ENCODE measurements at places on chromosomes 4 and X.
A peak's percentile ranks its signal among the peaks of the same experiment; 100 is the strongest.

DNA sequence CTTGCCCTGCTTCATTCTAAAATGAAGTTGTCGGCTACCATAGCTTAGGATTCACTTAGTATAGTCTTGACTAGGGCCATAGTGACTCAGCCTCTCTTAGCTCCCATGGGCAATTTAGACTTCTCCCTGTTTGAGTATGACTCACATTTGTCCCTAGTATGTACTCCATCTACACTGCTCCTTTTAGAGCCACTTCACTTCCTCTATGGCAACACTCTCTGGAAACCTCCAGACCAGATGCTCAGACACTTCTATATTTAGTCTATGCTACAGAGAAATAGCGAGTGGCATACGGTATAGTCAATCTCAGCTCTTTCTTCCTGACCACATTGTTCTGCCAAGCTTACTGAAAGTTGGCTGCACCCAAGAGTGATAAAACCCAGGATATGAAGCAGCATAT is 11.2 kb downstream of the MEPE start:
- peaks cover 21% of the 10 kb centered on the region for H3K27me3 ChIP-seq
- H3K36me3 ChIP-seq: no peaks in the 10 kb centered on the region
- DNase-seq: no peak
- no peak overlapping the region for H3K4me3 ChIP-seq
- H3K27ac ChIP-seq: no peak overlapping the region

- no peak overlapping the region for H3K27ac ChIP-seq
- no peaks in the 10 kb centered on the region for H3K36me3 ChIP-seq
- no peaks in the 10 kb centered on the region for H3K27me3 ChIP-seq
- no peak overlapping the region for H3K4me3 ChIP-seq
- DNase-seq: no peak
Observed at GRCh38 chr4:189613207-189613606, 327.5 kb upstream of the FRG1 start.

GRCh38 chrX:47611489-47611888 is 8.2 kb downstream of the SYN1 start:
- H3K4me3 ChIP-seq: no peak overlapping the region
- no peaks in the 10 kb centered on the region for H3K4me1 ChIP-seq
- DNase-seq: no peak
- peaks cover 5% of the 10 kb centered on the region for H3K27me3 ChIP-seq
- no peaks in the 10 kb centered on the region for H3K36me3 ChIP-seq

DNA sequence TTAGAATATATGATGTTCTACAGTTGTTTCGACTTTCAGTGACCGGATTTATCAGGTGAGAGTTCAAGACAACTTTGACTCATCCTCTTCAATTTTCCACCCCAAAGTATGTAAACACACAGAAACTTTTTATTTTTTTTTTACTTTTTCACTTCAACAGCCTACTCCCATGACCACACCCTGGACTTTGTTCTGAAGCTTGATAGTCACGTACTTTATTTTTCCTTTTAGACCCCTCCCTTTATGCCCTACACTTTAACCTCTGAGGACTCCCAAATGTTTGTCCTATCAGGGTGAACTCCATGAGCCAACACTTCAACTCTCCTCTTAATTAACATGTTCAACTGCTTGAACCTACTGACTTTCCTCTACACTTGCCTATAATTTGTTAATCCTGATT is 2.5 kb upstream of the DDX60 start:
- no peaks in the 10 kb centered on the region for H3K27me3 ChIP-seq

DNA sequence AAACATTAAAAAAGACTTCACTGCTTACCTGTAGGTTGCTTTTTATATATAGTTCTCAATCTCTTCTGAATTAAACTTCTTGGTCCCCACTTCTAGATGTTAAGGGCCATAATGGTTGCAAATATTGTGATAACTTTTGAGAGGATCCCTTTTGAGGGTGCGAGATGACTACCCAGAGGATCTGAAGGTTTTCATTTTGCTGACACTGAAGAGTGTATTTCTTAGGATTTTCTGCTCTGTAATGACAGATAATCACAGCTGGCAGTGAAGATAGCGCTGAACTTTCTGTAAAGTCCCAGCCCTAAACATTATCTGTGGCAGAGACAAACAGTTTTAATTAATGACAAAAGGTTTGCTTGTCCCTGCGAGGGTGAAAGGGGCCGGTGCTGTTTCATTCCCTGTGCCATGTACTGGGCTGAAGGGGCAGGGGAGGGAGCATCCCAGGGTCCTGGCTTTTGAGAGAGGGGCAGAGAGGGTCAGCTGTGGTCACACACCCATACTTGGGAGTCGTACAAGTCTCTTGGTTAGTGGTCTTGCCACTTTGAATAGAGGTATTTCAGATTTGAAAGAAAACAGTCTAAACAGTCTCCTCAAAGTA is 22.2 kb downstream of the CLCN4 start:
- no peak overlapping the region for H3K4me3 ChIP-seq
- H3K36me3 ChIP-seq: peaks cover 13% of the 10 kb centered on the region
- H3K4me1 ChIP-seq: peaks cover 13% of the 10 kb centered on the region
- no peaks in the 10 kb centered on the region for H3K27me3 ChIP-seq
- H3K27ac ChIP-seq: no peak overlapping the region

DNA sequence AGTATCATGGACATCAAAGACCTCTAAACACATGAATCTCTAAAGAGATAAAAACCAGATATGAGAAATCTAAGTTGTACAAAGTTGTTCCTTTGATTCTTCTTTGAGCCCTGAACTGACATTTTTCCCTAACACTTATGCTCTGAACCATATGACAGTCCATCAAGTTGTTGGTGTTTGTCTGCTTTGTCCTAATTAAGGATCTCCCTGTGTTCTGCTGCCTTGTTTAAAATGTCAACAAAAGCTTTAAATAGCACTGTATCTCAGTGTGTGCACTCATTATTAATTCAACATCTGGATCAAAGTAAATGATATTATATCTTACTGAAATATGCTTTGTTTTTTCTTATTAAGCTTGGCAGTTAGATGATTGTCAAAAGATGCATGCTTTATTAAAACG is 321.8 kb downstream of the MAPK10 start:
- H3K27me3 ChIP-seq: peaks cover 10% of the 10 kb centered on the region
- H3K4me3 ChIP-seq: no peak overlapping the region
- no peak overlapping the region for H3K27ac ChIP-seq
- H3K36me3 ChIP-seq: no peaks in the 10 kb centered on the region

DNA sequence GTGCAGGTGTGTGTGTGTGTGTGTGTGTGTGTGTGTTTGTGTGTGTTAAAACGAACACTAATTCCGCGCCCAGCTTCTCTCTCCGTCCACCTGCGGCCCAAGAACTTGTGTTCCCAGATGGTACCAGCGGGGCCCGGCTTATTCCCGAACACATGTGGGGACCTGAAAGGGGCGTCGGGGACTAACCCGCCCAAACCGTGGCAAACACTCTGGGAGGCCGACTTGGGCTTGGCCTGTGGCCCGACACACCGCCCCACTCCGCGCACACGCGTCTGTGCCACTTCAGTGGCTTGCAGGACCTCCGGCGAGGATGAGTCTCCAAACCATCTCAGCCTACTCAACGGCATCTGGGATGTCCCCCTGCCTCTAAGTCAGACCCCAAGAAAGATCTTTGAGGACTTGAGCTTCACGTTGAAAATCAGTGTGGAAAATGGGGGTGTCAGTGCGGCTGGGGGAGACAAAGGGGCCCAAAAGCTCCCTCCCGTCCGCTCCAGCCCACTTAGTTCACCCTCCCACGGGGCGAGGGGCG is 790 bp upstream of the HHIP start:
- peak; percentile 15 for DNase-seq
- H3K4me3 ChIP-seq: peak overlapping the region; percentile 61
- H3K27me3 ChIP-seq: peaks cover 29% of the 10 kb centered on the region
- H3K4me1 ChIP-seq: peaks cover 29% of the 10 kb centered on the region
- peak overlapping the region; percentile 46 for H3K27ac ChIP-seq
- H3K36me3 ChIP-seq: no peaks in the 10 kb centered on the region

GRCh38 chrX:149527705-149528104 is 13.1 kb upstream of the EOLA1 start:
- peak overlapping the region; percentile 70 for H3K27ac ChIP-seq
- H3K4me1 ChIP-seq: peaks cover 22% of the 10 kb centered on the region
- H3K4me3 ChIP-seq: no peak overlapping the region
- no peak for DNase-seq
- H3K36me3 ChIP-seq: peaks cover 2% of the 10 kb centered on the region
- no peaks in the 10 kb centered on the region for H3K27me3 ChIP-seq

Measured in activated B cell treated with CpG ODN at 0.5 μM for 24 hours (primary cell).